ENCODE measurements at places on chromosomes 2 and 18. TPM values are rescaled to one million over a fixed set of nuclear protein-coding genes. Genes with fewer than 3 reads are reported as not detected.

GCG gene
- not detected for total RNA-seq

HOXD10 gene
- total RNA-seq = not detected

MAP3K19 gene
- total RNA-seq = not detected

GKN1 gene
- not detected for total RNA-seq

TSPYL6 gene
- not detected for total RNA-seq

VIL1 gene
- total RNA-seq = 0.17 TPM

IL36B gene
- not detected for total RNA-seq

STAT4 gene
- total RNA-seq = 24.8 TPM

PUS10 gene
- 10.3 TPM for total RNA-seq

SERPINB7 gene
- not detected for total RNA-seq
